ENCODE measurements at places on chromosomes 6 and 20.

- no peak for DNase-seq
These were observed 79.6 kb downstream of the TTLL2 start for GRCh38 chr6:167404385-167405049.

DNA sequence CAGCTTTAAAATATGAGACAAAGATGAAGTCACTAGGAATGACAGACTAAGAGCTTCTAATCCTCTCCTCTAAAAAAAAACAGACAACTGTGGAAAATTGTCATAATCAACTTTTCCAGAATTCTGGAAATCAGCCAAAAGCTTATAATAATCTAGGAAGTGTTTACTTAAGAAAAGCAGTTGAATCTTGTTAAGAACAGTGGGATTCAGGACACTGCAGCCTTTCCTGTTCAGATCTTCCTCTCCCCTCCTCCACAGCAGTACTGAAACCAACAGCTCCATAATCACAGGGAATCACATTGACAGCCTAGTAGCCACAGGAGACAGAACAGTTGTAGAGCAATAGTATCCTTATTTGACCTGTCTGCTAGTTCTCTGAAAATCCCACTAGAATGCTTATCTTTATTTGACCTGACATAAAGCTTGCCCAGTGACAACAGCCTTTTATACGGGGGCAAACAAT, 41.6 kb downstream of the IBTK start:
- DNase-seq: no peak

- no peak for DNase-seq
These were observed 167.8 kb upstream of the RIPOR2 start for GRCh38 chr6:25103603-25104002.

- no peak for DNase-seq
These were observed 165.0 kb downstream of the MAFB start for GRCh38 chr20:40524071-40524470.

GRCh38 chr6:2030682-2031244, 214.6 kb downstream of the GMDS start:
- DNase-seq: no peak

DNA sequence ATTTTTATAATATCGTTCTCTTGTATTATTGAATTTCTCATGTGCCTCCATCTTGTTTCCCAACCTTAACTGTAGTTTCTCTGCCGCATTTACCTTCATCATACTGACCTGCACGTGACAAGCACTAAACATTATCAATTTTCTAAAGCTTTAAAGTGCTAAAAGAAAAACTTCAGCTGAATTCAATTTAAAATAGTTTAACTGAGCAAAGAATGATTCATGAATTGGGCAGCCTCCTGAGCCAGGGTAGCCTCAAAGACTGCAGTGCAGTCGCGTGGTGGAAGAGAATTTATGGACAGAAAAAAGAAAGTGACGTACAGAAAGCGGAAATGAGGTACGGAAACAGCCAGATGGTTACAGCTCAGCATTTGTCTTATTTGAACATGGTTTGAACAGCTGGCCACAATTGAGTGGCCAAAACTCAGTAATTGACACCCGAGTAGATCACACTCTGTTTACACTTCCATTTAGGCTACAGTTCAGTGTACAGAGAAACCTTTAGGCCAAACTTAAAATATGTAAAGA, 4.2 kb upstream of the ZDHHC14 start:
- no peak for DNase-seq

DNA sequence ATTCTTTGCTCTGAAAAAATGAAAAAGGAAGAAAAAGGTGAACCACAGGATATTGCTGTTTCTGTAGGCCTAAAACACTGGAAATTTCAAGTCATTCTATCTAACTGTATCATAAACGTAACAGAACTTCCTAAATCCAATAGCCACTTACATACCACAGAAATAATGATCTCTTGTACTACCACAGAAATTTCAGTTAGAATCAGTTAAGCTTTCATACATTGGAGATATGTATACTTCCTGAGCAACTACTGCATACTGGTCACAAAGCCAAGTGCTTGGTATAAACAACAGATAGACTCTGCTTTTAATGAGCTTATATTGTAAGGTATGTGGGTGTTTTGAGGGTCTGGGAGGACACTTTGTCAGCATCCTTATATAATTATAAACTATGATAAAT, 38.6 kb downstream of the VTA1 start:
- no peak for DNase-seq

GRCh38 chr6:120451508-120451907, 882.8 kb downstream of the TBC1D32 start:
- no peak for DNase-seq

- no peak for DNase-seq
These were observed 286.6 kb downstream of the TSHZ2 start for GRCh38 chr20:53258741-53259140.

GRCh38 chr20:46928580-46929132, 34.0 kb downstream of the EYA2 start:
- peak; percentile 22 for DNase-seq

DNA sequence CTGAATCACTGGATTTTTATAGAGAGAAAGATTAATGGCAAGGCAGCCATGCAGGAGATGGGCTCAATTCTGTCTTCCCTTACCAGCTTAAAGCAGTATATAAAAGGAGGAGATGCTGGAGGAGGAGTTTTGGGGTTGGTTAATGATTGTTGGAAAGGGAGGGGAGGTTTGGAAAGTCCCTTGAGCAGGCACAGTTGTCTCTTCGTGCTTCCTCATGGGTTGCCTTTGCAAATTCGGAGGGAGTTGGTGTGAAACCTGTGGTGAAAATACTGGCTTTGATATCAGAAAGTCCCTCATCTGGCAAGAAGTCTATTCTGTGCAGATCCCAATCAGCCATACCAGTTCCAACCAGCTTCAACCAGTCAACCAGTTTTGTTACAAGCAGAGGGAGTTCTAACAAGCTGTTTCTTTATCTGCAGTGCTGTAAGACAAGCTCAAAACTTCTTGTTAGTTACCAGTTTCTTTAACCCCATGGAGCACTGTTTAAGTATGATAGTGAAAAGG, 107.0 kb downstream of the HIVEP1 start:
- DNase-seq: no peak

DNA sequence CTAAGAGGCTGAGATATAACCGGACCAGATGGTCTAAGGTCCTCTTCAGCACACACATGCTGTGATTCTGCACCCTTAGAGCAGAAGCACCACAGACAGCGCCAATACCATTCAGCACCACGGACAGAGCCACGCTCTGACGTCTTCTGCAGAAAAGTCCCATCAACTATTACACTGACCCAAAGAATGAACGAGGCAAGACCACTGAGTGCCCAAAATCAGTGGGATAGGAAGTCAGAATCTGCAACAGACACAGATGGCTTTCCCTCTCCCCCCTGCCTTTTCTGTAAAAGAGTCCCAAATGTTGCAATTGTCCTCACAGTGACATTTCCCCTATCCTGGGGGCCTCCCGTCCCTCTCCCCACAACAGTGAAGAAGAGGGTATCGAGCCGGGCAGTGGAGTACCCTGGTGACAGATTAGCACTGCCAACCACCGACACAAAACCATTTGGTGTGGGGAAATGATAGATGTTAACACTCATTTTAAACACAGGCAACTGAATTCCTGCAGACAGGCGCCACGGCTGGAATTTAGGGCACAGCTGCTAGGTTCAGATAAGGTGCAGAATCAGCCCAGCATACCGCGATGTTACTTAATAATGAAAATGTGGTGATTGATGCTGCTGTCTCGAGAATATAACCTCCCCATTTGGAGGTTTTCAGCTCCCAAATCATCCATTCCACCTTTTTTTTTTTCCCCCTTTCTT, 66.6 kb upstream of the CTNNBL1 start:
- DNase-seq: peak; percentile 3

- no peak for DNase-seq
These were observed 541.7 kb upstream of the FLRT3 start for GRCh38 chr20:14879020-14879697.

DNA sequence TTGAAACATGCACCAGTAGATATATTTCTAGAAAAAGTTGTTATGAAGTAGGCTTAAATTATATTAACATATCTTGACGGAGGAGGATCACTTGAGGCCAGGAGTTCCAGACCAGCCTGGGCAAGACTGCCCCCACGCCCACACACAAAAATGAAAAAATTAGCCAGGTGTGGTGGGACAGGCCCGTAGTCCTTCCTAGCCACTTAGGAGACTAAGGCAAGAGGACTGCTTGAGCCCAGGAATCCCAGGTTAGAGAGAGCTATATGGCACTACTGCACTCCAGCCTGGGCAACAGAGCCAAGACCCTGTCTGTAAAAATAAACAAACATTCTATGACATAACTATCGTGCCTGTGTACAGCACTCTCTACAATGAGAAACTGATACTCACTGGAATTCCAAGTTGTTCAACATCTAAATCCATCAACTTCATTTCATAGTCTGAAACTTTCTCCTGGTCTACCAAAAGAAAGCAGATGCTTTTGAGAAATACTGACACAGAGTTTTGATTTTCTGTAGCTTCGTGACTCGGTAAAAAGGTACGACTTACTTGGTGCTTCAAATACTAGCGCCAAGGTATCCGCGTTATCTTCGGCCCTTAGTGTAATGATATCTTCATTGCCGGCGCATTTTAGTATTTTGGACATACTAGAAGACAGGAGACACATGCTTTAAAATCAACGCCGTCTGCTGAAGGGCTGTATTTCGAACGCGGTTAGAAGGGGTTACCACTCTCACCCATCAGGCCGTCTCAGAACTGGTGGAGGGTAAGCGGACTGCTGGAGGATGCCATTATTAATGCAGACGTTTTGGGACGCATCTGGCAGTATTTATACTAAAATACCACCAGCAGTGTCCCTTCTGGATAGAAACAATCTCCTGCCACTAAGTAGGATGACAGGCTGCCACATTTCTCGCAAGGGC, 1.3 kb downstream of the PCNA start:
- no peak for DNase-seq

DNA sequence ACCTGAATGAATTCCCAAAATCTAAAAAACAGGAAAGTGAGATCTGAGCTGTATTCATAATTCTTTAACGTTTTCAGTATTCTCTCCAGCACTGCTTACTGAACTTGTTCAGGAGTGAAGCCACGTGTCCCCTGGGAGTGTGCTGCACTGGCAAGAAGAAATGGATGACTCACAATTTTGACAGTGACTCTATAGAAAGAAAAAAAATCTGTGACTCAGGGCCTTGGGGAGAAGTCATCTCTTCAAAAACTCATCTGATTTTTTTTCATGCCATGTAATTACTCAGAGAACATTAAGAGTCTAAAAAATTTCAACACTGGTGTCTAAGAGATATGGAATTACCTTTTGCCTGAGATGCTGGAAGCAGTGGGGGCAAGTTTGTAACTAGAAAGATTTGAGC, 39.7 kb downstream of the ANKEF1 start:
- no peak for DNase-seq
